ENCODE measurements at places on chromosomes 4 and X.

GRCh38 chr4:89308161-89308500 is 531 bp upstream of the GPRIN3 start:
- DNase-seq: no peak

DNA sequence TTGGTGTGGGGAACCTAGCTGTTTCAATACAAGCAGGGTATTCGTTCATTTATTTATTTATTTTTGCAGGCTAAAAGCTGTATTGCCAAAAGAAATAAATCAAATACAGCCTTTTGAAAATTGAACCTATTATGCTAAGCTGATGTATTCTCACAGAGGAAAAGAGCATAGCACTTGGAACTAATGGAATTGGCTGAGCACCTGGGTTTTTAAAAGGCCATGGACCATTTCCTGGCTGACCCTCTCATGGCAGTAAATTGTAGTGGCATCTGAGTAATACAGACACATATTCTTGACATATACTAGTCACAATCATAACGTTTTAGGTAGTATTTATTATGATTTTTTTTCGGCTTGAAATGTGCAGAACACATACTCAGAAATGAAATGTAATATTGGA is 71.8 kb upstream of the ALG13 start:
- DNase-seq: no peak

- peak; percentile 33 for DNase-seq
These were observed 56.4 kb downstream of the SPCS3 start for GRCh38 chr4:176376032-176376614.

DNA sequence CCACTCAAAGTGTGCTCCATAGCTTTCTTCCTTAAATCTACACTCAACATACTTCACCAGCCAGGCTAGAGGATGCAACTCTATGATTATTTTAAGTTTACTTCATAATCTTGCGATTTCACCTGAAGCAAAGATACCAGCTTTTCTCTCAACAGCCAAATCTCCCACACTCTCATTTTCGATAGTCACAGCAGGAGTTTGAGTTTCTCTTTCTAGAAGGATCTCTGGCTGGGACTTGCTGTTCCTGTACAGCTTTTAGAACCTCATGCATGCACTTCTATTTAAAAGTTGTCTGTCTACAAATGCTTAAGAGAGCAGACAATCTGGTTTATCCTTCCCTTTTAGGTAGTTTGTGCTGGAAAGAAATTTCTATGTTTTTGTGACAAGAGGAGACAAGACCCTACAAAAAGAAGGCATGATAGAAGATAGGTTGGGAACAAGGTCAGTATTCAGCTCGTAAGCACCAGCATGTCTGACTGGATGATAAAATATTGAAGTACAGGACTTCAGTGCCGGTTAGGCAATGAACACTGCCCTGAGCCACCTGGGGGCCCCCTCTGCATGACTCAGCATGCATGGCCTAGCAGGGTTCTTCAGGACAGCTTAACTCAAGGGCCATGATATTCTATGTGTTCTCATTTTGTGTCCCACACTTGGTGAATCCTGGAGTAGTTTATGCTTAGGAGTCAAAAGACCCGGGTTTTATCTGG is 65.6 kb downstream of the ATXN3L start:
- no peak for DNase-seq

- no peak for DNase-seq
These were observed 54.9 kb downstream of the WDR19 start for GRCh38 chr4:39237179-39237578.

- no peak for DNase-seq
These were observed 151.3 kb upstream of the JADE1 start for GRCh38 chr4:128658214-128658631.

GRCh38 chr4:3246458-3247398 is 2.2 kb upstream of the MSANTD1 start:
- DNase-seq: no peak

DNA sequence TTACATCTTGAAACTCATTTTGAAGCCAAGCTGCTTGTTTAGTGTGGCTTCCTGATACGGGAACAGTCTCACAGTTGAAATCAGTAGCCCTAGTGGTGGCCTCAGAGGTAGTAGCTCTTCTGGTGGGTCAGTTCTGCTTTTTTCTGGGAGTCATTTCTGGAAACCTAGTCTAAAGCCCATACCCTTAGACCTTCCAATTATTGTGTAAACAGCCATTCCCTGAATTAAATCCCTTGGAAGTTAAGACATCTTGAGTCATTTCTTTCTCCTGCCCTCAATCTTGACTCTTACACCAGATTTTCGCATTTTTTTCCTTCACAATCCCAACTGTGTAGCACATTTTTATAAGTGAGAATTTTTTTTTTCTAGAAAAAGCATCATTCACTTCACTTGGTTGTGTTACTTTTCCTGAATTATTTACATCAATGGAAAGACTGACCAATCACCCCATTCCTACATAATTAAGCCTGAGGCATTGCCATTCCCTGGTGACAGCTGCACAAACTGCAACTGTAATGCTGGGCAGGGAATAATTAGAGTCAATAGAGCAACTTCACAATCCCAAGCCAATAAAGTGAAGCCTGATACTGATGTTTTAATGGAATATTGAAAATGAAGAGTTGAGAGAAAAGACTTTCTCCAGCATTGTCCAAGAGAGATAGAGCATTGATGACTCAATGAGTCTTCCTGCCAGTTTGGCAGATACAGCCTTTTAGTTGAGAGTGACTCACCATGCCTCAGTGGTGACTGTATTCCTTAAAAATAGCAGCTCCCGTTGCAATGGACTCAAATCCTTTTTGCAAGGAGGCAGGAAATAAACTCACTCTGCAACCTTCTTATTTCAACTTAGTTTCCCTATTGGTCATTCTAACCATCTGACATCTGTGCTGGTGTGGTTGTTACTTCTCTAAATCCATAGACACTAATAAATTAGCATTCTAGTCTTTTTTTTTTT is 13.0 kb upstream of the SEPSECS start:
- DNase-seq: no peak

DNA sequence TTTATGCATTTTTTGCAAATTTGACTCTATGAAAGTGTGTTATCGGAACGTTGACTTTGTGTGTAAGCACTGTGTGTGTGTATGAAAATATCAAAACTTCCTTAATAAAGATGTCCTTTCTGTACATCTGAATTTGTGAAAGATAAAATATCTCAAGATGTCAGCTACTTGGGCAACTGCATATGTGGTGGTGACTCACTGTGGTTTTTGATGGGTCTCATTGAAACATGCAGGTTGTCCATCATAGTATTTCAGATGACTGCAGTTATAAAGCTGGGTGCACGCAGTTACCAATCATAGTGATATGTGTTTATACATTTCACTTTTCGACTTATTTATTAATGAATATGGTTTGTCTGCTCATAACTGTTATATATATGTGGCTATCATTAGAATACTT is 19.7 kb upstream of the BBS12 start:
- DNase-seq: no peak

- no peak for DNase-seq
These were observed 11.3 kb downstream of the SCD5 start for GRCh38 chr4:82787342-82787741.

GRCh38 chr4:144338834-144339233 is 198.3 kb upstream of the GYPA start:
- no peak for DNase-seq

GRCh38 chrX:35868501-35868900 is 51.0 kb upstream of the CFAP47 start:
- no peak for DNase-seq

- no peak for DNase-seq
These were observed 46.1 kb downstream of the ARHGAP24 start for GRCh38 chr4:85520765-85521749.

DNA sequence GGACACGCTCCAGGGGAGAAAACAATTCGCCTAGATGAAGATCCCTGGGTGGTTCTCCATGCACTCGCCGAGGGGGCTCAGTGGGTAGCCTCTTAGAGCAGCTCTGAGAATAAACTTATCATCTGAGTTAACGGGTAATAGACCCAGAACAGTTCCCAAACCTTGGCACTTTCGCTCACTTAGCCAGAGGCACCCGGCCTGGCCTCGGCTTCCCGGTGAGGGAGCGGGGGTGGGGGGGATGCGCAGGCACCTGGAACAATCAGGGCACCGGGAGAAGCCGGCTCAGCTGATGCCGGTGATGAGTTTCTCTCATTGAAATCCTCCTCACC is 405 bp upstream of the ZAR1 start:
- no peak for DNase-seq

GRCh38 chrX:134641346-134641745 is 16.9 kb downstream of the PLAC1 start:
- DNase-seq: no peak

GRCh38 chr4:107801766-107802211 is 22.9 kb upstream of the SGMS2 start:
- DNase-seq: no peak

- no peak for DNase-seq
These were observed 119.7 kb downstream of the CHRNA9 start for GRCh38 chr4:40454816-40455215.

- DNase-seq: no peak
These were observed 10.8 kb upstream of the AFAP1 start for GRCh38 chr4:7950301-7951092.

DNA sequence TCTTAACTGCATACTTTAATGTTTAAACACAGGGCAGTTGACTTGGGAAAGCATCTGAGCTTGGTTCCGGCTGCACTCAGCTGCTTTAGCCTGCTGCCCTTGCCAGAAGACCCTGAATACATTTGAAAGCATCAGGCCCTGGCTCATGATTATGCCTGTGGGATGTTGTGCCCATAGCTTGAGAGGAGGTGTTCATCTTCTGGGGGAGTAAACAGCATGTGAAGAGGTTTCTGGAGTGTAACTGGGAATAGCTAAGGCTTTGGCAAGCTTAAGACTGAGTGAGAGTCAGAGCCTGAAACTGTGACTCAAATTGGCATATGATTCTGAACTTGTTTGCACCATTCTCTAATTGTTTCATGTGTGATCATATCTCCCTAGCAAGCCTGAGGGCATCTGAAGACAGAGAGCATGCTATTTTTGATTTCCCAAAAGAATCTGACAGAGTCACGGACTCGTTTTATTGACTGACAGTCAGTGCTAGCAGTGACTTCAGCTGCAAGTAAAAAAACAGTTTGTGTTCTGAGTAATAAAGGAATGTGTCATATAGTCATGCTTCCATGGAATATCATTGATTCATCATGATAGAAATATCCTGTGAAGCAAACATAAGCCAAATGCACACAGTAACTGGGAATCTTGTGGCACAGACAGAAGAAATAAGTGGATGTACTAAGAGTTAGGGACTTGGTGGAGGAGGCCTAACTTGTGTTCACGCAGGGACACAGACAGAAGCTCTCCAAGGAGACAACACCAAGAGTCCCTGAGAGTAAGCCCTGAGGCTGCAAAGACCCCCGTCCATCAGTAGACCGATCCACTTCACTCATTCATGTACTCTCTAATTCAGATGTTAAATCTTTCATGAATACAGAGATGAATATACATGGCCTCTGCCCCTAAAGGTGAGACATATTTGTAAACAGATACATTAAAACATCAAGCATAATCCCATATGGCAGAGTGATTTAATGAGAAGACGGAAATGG is 100.7 kb downstream of the SYNPO2 start:
- DNase-seq: no peak

DNA sequence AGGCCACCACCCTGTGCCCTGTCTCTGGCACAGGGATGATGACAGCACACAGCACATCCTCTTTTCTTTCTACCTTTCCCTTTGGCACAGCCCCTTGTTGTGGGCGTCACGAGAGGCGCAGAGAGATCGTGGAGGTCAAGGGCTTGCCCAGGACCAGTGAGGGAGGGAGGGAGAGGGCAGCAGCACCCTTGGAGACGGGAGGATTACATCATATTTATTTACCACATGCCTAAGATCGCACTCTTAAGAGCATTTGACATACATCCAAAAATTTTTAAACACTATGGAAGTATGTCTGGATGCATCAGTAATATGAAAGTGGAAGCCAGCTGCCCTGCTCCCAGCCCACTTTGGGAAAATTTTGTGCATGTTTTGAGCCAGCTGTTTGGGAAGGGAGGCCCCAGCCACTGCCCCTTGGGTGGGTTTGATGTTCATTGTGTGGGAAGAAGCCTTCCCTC is 12.7 kb downstream of the WFS1 start:
- DNase-seq: no peak

DNA sequence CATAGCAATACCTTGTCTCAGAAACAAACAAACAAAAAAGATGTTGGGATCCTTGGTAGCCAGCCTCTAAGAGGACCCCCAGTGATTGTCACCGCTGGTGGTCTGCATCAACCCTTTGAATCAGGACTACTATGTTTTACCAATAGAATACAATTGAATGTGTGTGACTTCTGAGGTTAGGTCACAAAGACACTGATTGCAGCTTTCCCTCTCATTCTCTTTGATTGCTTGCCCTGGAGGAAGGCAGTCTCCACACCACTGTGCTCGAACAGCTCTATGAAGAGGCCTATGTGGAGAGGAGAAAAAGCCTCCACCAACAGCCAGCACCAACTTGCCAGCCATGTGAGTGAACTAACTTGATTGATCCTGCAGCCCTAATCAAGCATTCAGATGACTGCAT is 2.8 kb upstream of the SMIM14 start:
- no peak for DNase-seq

DNA sequence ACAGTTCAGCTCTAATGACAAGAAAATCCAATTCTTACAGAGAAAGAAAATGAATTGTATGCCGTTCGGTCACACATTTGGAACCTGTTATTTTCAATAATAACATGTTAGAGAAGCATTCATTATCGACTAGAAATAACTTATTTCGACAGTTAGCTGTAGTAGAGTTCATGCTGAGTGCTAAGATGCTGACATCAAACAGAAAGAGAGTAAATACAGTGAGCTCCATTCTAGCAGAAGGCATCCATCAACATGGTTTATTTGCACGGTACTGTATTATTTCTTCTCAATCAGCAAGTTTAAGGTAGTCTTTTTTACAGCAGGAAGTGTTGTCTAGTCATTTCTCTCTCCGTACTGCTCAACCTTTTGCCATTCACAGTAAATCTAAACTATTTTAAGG is 732.1 kb downstream of the STIM2 start:
- DNase-seq: no peak

- peak; percentile 9 for DNase-seq
These were observed at the start of gene FAM53A for GRCh38 chr4:1683736-1684505. Gene FAM53A, minus strand, starts transcription at chr4:1684313. Its CDS starts 15,572 bp downstream, at chr4:1668741.

GRCh38 chr4:139455126-139455538 is 1.2 kb downstream of the RAB33B start:
- DNase-seq: no peak

GRCh38 chrX:97673135-97673534 is 789.4 kb downstream of the RPA4 start:
- DNase-seq: no peak

GRCh38 chr4:41124916-41125548 is 89.3 kb downstream of the APBB2 start:
- DNase-seq: no peak

GRCh38 chrX:129025376-129025775 is 497.9 kb downstream of the SMARCA1 start:
- no peak for DNase-seq

GRCh38 chr4:110636171-110636679 is 13.3 kb upstream of the PITX2 start:
- DNase-seq: no peak

- no peak for DNase-seq
These were observed 4.9 kb downstream of the LRPAP1 start for GRCh38 chr4:3527101-3527913.

- DNase-seq: no peak
These were observed 283.1 kb upstream of the MAOA start for GRCh38 chrX:43373032-43373431.

- no peak for DNase-seq
These were observed 62.6 kb upstream of the CLNK start for GRCh38 chr4:10747186-10747585.

Measured in NCI-H748 treated with DMSO at 0.1 percent for 48 hours (cell line).